ENCODE measurements at places on chromosomes 6 and 20.

DNA sequence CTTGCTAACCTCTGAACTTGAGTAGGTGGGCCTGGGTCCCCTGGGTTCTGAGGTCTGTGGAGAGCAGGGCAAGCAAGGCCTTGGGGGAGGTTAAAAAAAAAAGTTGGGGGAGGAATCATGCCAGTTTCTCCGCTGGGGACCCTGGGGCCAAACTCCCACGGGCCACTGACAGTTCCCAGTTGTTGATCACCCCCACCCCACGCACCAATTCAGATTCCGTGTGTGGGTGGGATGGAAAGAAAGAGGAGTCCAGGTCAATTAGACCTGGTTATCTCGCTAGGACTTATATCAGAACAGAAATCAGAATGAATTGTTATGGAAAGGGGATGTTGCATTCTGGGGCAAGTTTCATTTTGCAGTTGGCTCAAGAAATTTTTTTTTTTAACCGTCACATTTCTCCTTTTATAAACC lies 46.7 kb upstream of the SUPT3H start:
- no peak for DNase-seq

GRCh38 chr6:117482240-117483003 lies at the start of gene DCBLD1:
Gene DCBLD1, plus strand, starts transcription at chr6:117482674. Its CDS starts 108 bp downstream, at chr6:117482782.
- DNase-seq, result peak; percentile 26

- no peak for DNase-seq
Observed at GRCh38 chr6:147711476-147711875, 203.0 kb downstream of the SAMD5 start.

GRCh38 chr6:166169549-166170421 lies 2.1 kb upstream of the TBXT start:
- no peak for DNase-seq

GRCh38 chr6:142903812-142904211 lies 41.2 kb downstream of the HIVEP2 start:
- no peak for DNase-seq

DNA sequence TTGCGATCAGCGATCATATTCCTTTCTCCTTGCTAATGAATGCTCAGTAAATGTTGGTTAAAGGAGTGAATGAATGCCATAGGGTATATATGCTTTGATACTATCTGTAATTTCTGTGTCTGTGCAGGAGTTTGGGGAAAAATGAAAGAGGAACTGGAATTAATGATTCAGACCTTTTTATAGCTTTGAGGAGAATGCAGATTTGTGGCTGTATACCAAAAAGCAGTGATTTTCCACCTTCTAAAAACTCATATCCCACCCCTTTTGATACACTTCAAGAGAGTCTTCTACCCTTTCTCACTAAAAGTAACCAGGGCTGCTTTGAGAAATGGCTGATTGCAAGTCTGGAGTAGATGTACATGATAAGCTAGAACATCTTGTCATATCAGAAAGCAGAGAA lies 26.6 kb upstream of the SUMO4 start:
- no peak for DNase-seq

DNA sequence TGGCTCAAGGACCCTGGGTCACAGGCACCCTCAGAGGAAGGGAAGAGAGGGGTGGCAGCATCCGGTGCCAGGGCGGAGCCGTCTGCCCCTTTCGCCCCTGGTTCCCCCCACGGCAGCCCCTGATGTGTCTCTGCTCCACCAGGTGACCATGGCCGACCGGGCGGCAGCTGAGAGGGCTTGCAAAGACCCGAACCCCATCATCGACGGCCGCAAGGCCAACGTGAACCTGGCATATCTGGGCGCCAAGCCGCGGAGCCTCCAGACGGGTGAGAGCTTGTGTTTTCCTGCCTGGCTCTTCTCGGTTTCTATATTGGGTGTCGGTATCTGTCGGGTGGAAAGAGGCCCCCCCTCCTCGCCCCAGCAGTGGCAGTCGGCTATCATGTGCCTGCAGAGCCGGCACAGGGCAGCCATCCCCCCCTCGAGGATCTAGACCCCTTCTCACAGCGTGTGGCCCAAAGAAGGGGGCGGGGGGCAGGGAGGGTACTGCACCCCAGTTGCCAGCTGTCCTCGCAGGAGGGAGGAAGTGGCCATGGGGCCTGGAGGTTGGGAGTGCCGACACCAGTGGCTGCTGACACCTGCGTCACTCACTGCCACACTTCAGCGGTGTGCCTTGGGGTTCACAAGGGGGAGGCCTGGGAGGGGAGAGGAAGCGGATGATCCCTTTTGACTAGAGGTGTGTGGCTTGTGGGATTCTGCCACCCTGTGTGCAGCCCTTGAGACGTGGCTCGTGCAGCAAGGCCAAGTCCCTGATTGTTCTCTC lies 1.5 kb downstream of the RBM38 start:
- DNase-seq, result peak; percentile 41

DNA sequence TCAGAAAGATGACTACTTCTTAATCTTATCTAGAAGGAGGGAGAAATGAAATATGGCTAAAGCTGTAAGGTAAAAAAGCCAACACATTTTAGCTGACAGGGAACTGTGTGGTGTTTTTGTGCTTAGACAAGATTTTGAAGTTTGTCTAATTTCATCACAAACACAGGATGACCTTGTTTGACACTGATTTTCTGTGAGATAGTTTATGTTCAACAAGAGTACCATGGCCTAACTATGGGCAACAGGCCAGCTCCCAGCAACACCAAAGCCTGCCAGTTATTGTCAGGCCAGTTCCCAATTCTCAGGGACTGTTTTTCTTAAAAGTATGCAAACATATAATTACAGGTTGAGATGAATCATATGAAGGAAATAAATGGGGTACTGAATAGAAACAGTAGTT lies 5.5 kb upstream of the ABCF1 start:
- no peak for DNase-seq

DNA sequence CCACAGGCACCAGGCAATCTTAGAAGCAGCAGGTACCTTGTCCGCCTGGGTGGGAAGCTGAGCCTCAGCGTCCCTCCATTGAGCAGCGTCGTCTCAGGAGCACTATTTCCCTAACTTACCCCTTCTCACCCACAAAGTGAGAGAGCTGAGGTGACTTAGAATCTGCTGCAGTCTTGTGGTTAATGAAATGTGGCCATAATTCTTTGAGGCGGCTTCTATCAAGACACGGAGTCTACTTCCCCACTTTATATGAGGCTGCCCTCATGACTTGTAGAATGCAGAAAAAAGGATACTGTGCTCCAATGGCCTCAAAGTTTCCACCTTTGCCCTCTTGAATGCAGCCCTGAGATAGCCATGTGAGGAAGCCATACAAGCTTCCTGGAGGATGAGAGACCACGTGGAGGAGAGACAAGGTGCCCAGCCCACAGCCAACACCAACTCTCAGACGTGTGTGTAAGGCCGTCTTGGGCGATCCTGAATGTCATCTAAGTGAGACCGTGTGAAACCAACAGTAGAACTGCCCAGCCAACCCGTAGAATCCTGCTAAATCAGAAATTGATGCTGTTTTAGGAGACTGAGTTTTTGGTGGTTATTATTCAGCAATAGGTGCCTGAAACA lies 9.1 kb upstream of the TAGAP start:
- no peak for DNase-seq

DNA sequence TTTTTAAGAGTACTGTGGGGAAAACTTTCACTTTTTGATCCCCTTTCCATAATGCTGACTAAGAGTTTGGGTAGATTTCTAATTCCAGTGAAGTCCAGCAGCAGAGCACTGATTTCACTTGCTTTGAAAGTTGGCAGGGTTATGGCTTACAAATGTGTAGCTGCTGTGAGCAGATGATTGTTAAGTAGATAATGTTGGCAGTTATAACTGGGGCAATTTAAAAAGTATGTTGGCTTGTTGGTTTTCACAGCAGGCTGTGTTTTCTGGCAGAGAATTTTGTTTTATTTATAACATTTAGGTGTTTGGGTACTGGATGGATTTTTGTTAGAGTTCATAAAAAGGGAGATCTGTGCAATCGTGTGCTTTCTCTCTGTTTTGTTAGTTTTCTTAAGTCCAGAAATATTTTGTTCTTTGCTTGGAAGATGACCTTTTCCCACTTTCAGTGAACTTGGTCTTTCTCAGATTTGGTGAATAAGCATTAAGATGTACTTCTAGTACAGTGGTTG lies 31.4 kb downstream of the AFDN start:
- DNase-seq, result no peak

DNA sequence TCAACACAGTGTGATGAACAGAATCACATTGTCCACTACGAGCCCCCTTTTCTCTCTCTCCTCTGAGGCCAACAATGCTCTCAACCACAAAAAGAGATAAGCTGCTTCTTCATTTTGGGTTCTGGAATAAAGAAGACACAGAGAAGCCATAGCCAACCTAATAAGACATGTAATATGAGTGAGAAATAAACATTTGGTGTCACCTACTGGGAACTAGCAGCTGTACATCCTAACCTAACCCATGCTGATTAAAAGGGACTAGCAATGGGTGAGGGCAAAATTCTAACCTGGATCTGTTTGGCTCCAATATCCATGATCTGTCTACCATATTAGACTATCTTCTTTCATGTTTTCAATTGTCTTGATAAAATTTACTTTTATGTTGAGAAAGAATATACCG lies 369.1 kb upstream of the MARCKS start:
- no peak for DNase-seq

GRCh38 chr6:45697605-45698004 lies 318.1 kb downstream of the CLIC5 start:
- DNase-seq, result no peak

GRCh38 chr6:87104667-87105066 lies 9.8 kb upstream of the CGA start:
- no peak for DNase-seq

DNA sequence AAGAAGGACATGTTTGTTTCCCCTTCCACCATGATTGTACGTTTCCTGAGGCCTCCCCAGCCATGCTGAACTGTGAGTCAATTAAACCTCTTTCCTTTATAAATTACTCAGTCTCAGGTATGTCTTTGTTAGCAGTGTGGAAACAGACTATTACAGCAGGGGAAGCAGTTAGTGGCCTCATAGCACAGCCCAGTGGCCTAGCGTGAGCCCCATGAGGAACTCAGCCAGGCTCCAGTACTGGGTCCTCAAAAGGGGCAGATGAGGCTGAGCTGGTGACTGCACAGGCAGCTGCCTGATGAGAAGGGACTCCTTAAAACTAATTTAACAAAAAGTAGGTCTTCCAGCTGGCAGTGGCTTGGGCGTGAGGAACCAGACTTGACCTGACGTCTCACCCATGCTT lies 399.9 kb downstream of the CDH26 start:
- no peak for DNase-seq

DNA sequence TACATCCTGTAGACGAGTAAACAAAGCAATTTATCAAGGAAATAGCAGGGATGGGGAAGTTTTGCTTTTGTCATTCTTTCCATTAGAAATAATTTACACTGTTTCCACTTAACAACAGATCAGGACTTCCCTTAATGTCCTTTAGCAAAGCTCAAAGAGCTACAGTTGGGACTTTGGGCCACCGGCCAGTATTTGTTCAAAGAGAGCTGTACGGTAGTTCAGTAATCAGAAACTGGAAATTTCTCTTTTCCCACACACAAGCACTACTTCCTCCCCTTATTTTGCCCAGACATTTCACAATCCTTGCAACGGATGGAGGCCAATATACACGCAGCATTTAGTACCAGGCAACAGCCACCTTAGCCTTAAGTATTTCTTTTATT lies 12.1 kb upstream of the HINT3 start:
- no peak for DNase-seq

- no peak for DNase-seq
Observed at GRCh38 chr20:10674684-10675449, 1.1 kb upstream of the JAG1 start.

DNA sequence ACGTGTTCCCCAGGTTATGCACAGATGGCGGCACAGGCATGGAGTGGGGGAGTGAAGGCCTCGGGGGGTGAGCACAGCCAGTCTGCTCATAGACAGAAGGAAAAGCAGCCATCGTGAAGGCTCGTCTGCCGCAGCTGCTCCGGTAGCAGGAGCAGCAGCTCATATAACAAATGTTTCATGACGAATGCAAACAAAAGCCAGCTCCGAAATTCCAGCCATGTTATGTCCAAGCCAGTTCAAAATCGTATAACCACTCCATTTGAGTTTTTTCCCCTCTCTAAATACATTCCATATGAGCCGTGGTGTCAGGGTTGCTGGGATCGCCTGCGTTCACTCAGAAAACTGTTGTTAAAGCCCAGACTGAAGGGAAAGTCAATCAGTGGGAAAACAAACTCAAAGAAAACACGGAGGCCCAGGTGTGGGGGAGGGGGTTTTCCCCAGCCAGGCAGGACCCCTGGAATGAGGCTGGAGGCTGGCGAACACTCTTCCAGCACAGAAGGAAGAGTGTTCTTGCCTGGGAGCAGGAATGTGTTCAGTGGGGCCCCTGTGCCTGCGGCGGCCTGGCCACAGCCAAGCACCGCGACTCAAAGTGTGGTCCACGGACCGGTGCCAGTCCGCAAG lies 280.4 kb upstream of the TAB2 start:
- no peak for DNase-seq

DNA sequence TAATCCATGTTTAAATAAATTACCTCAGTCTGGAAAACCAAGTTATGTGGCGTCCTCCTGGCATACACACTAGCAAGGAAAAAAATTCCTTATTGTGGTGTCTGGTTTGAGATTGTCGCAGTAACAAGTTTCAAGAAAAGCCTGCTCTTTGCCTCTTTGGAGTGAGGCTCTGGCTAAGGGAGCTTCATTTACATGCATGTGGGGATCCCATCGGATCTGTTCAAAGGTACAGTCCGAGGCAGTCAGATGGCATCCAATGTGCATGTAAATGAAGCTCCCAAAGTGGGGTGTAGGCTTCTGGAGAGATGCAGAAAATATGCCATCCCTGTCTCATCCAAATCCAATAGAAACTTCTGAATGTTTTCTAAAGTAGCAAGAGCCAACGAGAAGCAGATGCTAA lies 199.5 kb upstream of the FBXL4 start:
- DNase-seq, result no peak

DNA sequence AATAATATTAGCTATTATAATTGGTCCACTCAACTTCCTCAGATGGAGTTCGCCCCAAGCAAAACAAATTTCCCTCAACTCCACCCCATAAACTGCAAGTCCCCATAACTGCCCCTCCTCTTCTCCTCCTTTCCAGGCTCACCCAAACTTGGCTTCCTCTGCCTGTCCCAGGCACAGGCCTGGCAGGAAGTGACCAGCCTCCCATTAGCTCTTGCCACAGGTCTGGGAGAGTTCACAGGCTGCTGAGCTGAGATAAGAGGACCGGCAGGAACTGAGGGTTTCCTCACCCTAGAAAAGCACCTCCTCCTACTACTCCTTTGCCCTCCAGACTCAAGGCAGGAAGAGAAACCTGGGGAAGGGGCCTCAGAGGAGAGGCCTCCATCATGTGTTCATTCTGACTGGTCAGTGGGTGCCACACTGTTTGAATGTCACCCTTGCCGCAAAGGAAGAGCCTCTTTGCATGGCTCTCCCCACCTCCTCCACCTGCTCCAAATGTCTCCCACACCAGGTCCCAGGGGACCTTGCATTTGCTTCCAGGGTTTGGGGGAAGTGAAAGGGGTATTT lies 24.5 kb upstream of the SMIM29 start:
- no peak for DNase-seq

DNA sequence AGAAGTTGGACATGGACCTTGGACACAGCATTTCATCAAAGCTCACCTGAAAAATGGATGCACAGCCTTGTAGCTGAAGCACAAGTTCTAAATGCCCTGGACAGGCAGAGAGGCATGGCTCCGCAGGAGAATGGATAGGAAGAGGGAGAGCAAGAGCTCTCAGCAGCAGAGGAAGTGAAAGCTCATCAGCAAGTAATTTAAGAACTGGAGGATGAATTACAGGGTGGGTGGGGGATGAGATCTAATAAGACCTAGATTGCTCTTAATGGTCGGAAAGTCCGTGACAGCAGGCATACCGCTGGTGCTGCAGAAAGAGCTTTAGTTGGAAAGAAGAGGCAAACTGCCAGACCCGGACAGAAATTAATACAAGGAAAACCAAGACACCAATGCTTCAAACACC lies 37.3 kb upstream of the SAYSD1 start:
- no peak for DNase-seq

- DNase-seq, result no peak
Observed at GRCh38 chr20:24493181-24493580, 23.8 kb downstream of the SYNDIG1 start.
